ENCODE measurements at places on chromosomes 2 and 18.
A peak's percentile ranks its signal among the peaks of the same experiment; 100 is the strongest.

DNA sequence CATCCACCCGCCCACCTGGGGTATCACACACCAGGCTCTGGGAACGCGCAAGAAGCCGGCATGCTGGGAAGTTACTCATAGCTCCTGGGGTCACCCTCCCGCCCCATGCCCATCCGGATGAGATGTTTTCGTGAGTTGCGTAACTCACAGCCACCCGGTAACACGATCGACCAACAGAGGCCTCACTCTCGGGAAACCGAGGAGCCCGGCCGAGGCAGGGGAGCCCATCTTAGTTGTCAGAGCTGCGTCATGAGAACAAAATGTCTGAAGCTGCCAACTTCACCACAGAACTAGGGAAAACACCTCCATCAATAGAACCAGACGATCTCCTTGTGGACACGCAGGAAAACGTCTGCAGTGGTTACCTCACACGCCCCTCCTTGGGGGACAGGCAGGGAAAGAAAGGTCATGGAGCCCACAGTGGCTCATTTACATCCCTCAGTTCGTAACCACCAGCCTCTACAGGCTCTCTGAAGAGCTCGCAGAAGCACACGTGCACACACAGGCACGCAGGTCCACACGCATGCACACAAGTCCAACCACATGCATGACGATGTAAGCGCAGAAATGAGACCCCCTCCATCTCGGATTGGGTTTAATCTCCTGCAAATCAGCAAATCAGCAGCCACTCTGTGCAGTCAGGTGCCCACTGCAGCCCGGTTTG is 26.2 kb downstream of the ADI1 start:
- DNase-seq: no peak

DNA sequence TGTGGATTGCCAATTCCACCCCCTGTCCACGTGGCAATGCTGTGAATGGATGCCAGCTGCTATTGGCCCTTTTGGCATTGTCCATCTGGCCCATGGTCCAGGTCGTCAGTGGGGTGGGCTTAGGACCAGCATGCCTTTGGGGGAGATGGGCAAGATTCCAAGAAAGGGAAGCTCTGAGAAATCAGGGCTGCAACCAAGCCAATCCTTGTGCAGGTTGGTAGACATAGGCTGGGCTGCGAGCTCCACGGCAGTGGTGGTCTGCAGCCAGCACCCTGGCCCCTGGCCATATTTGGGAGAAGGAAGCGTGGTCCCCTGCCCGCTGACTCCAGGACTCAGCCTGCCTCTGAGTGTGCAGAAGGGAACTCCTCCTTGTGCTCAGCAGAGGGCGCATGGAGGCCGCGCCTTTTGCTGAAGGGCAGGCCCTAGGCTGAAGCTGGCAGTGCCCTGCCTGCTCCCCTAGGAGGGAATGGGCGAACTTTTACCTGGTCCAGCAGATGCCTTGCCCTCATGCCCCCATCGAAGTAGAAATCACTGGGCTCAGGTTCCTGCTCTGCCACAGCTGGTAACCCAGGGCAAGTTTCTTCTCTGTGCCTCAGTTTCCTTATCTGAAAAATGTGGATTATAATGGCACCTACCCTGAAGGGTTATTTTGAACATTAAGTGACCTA is 5.4 kb downstream of the SPR start:
- DNase-seq: peak; percentile 42

DNA sequence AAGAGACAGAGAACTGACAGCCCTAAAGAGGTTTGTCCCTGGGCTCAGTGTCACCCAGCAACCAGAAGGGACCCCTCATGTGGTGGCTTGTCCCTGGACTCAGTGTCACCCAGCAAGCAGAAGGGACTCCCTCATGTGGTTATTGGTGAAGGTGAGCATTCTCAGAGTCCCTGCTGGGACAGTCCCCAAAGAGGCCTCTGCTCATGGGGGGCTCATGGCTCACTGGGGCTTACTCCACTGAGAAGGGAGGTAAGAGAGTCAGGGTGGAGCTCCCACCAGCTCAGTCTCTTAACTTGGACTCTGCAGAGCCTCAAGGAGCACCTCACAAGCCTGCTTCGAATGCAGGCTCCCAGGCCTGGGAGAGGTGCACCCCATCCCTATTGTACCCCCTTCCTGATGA is 145.2 kb upstream of the COPS8 start:
- no peak for DNase-seq

DNA sequence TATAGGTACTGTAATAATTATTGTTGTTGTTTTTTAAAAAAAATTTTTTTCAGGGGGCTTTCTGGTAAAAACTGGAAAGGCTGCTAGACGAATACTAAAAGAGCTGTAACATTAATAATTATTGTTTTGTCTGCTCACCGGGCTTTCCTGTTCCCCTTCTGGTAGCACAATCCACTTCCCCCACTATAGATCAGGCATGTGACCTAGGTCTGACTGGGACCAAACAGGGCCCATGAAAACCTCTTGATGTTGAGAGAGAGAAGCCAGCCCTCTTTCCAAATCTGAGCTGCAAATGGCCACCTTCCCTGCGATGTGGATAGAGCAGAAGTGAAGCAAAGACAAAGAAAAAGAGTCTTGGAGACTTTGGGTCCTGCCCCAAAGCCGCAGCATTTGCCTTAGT is 23.4 kb downstream of the SH2D6 start:
- DNase-seq: no peak

- no peak for DNase-seq
Observed at GRCh38 chr2:196086517-196087368, 18.1 kb upstream of the DNAH7 start.

DNA sequence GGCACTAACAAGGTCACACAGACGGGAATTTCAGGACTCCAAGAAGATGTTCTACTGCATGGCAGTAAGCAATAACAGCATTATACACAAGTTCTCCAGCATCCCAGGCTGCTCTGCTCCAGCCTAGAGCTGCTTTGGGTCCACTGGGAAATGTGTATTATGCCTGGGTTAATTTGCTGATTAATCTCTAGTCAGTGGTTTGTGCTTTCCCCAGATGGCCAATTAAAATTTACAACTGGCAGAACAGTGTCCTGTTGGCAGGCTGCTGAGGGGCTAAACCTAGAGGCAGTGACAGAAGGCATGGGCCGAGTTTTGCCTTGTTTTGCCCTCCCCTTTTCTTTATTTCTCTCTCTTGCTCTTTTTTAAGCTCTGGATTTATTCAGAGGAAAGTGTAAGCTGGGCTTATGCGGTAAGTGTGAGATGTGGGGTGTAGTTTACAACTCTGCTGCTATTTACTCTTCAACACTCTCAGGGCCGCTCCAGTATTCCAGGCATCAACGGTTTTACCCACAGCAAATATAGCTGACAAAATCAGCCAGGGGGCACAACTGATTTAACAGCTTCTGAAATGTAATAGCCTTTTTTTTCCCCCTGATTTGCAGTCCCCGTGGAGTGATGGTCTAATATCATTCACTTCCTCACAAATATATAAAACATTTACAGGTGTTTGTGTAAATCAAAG is 348.0 kb downstream of the GPD2 start:
- DNase-seq: no peak

DNA sequence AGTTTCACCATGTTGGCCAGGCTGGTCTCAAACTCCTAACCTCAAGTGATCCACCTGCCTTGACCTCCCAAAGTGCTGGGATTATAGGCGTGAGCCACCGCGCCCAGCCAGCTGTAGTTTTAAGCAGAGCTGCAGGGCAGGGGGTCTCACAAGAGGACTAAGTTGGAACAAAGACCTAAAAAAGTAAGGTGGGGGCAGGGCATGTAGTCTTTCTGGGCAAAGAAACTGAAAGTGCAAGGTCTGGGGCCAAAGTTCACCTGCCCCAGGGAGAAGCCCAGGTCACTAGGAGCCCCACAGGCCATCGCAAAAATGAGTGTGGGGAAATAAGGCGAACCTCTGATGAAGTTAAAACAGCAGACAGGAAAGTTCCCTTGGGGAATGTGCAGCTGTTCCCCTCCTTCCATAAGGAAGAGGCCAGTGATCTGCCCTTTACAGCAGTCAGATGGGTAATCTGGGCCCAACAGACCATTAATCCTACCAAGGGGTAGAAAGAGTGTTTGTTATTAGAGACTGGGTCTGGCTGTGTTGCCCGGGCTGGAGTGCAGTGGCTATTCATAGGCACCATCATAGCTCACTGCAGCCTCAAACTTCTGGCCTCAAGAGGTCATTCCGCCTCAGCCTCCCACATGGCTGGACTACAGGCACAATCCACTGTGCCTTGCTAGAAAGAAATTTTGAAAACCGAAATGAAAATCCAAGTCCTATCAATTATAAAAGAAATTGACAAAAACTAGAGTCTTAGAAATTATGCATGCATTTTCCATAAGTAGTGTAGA is 2.8 kb downstream of the SCLY start:
- DNase-seq: no peak

Measured in putamen (tissue), 1 donor.